Vagina (tissue), 2 donors: ENCODE measurements at places on chromosomes 5 and 9. TPM values are rescaled to one million over a fixed set of nuclear protein-coding genes. Genes with fewer than 3 reads are reported as not detected.

GRCh38 chr5:149358294-149358651 lies 427 bp downstream of the PCYOX1L start:
- no peak for DNase-seq
- H3K27ac ChIP-seq: peak overlapping the region; percentile 71
- H3K4me1 ChIP-seq: peaks cover 11% of the 10 kb centered on the region
- no peaks in the 10 kb centered on the region for H3K27me3 ChIP-seq
- H3K4me3 ChIP-seq: peak overlapping the region; percentile 66
- H3K36me3 ChIP-seq: no peaks in the 10 kb centered on the region

Gene DAB2
- 60.4 TPM for total RNA-seq

Gene SLC25A2
- total RNA-seq: not detected

Gene PCDHGA5
- 8.6 TPM for total RNA-seq

Gene WDR36
- 27.5 TPM for total RNA-seq

DNA sequence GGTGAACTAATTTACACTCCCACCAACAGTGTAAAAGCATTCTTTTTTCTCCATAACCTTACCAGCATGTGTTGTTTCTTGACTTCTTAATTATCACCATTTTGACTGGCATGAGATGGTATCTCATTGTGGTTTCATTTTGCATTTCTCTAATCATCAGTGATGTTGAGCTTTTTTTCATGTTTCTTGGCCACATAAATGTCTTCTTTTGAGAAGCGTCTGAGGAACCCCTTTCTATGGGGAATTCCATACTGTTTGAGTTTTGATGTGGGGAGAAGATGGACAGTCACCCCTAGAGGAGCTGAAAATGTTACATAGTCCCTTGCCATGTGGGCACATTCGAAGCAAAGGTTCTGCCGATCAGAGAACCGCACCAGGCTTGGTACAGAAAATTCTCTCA lies 207.0 kb upstream of the SLC30A5 start:
- no peak overlapping the region for H3K4me3 ChIP-seq
- H3K4me1 ChIP-seq: no peaks in the 10 kb centered on the region
- H3K27me3 ChIP-seq: no peaks in the 10 kb centered on the region
- DNase-seq: no peak
- H3K36me3 ChIP-seq: no peaks in the 10 kb centered on the region
- H3K27ac ChIP-seq: no peak overlapping the region

Gene FOCAD
- 39.8 TPM for total RNA-seq
